Skin of body (tissue), 3 donors: ENCODE measurements at places on chromosomes 16 and 17. TPM values are rescaled to one million over a fixed set of nuclear protein-coding genes. Genes with fewer than 3 reads are reported as not detected.

SNAI3 gene
- total RNA-seq, result 0.79 TPM

SMTNL2 gene
- total RNA-seq, result 14.9 TPM

NOG gene
- total RNA-seq, result 3.6 TPM

KRTAP4-7 gene
- total RNA-seq, result 11.4 TPM

TNRC6C gene
- total RNA-seq, result 13.6 TPM

KRT17 gene
- 1,205 TPM for total RNA-seq

GAS7 gene
- total RNA-seq, result 60.8 TPM

DNA sequence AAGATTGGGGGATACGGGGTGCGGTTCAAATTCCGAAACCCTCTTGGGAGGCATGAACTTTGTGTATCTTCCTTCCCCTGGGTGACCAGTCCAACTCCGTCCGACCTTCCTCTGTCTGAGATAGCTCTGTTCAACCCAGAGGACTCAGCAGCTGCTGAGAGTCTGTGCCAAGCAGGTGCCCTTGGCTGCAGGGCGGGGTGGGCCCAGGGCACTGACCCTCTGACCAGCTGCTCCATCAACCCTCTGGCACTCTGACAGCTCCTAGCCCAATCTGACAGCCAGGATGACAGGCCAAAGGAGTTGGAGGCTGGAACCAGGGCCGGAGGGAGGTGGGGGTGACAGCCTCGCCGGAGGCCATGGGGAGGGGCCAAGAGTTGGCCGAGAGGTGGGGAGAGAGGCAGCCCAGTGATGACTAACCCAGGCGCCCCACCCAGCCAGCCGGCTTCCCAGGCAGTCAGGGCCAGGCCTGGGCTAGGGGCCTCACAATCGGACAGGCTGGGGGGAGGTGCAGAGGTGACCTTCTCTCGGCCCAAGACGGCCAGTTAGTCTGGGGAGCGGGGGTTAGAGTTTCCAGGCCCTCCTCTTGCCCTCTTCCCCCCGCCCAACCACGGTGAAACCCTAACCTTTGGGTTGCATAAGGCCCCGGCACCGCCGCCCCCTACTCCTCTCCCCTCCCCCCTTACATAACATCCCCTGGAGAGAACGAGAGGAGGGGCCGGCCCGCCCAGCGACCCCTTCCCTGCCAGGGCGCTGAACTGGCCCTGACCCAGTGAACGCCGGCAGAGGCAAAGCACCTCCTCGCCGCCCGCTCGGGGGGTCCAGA is 5.0 kb upstream of the TLCD2 start:
- DNase-seq, result peak; percentile 89

- DNase-seq, result no peak
Observed at GRCh38 chr16:83615141-83615952, 192.4 kb upstream of the HSBP1 start.

DNA sequence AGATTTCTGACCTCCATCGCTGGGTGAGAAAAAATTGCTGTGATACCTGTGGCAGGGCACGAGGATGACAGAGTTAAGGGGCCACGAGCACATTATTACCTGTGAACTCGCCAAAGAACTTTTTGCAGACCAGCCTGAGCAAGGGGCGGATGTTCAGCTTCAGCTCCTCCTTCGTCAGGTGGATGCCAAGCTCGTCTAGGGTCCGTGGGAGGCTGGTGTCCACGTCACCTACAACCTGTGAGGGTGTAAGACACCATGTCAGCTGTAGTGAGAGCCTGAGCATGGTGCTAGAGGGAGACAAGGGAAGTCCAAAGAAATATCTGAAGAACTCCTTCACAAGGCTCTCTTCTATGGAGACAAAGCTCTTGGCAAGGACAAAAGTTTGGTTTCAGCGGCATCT is 17.1 kb downstream of the HIGD1B start:
- DNase-seq, result no peak

DNA sequence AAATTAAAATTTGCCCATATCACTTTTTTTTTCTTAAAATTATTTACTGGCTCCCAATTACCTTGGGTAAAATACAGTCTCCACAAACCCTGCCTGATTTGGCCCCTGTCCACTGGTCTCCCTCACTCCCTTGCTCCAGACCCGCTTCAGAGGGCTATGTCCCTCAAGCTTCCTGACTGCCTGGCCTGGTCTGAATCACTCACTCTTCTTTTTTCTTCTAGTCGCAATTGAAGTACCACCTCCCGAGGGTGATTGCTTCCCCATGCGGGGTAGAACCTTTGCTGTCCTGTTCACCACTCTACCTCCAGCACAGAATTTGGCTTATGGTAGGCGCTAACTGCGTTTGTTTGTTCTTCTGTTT is 598 bp upstream of the PGAP3 start:
- DNase-seq, result no peak

DNA sequence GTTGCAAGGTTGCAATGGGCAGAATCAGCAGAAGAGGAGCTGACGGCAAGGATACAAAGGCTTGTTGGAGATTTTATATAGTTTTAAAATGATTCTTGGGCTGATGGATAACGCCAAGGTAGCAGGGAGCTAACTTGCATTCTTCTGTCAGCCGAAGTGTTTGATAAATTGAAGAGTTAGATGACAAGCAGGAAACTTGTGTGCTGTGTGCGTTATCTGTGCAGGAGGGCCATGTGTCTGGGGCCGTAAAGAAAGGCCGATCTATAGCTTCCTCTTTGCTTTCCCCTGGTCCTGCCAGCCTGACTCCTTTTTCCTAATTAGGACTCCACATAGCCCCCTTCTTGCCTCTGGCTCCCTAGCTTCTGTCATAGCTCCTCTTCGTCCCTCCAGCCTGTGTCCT is 6.7 kb upstream of the WWOX start:
- DNase-seq, result no peak

- DNase-seq, result no peak
Observed at GRCh38 chr16:60763869-60764268, 1272.4 kb downstream of the CDH8 start.

- no peak for DNase-seq
Observed at GRCh38 chr17:4678448-4679026, 25.4 kb downstream of the PELP1 start.

GRCh38 chr17:28370035-28370743 is at the start of gene VTN:
Gene VTN, minus strand, starts transcription at chr17:28370307. Its CDS starts 104 bp downstream, at chr17:28370203.
- no peak for DNase-seq

DNA sequence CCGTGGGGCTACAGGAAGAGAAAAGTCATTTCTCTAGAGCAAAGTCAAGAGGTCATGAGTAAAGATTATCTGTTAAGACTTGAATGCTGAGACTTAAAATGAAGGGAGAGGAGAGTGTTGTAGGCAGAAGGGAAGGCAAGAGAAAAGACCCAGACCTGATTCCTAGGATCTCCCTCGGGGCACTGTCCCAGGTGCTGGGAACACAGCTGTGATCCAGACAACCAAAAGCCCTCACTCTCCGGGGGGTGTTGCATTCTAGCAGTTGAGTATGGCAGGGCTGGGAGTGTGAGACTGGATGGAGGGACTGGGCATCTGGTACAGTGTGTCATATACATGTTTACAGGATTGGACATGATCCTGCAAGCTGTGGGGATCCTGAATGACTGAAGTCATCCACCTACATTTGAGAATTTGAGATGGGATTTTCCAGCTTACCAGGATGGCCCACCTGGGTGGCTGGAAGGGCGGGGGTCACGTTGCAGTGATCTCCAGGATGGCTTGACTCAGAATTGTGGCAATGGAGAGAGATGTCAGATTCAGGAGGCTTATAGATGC is 29.1 kb downstream of the ARSG start:
- DNase-seq, result no peak

DNA sequence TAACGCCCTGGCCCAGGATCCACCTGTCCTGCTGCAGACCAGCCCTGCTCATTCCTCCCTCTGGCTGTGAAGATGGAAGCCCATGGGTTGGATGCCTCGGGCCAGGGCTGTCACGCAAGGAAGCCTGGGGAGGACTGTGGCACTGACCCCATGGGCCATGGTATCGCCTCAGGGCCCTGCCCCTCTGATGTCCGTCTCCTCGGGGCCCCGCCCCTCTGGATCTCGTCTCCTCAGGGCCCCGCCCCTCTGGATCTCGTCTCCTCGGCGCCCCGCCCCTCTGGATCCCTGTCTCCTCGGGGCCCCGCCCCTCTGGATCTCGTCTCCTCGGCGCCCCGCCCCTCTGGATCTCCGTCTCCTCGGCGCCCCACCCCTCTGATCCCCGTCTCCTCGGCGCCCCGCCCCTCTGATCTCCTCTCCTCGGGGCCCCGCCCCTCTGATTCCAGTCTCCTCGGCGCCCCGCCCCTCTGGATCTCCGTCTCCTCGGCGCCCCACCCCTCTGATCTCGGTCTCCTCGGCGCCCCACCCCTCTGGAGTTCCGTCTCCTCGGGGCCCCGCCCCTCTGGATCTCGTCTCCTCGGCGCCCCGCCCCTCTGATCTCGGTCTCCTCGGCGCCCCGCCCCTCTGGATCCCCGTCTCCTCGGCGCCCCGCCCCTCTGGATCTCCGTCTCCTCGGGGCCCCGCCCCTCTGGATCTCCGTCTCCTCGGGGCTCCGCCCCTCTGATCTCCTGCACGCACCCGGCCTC is 24.0 kb downstream of the METRNL start:
- DNase-seq, result no peak

DNA sequence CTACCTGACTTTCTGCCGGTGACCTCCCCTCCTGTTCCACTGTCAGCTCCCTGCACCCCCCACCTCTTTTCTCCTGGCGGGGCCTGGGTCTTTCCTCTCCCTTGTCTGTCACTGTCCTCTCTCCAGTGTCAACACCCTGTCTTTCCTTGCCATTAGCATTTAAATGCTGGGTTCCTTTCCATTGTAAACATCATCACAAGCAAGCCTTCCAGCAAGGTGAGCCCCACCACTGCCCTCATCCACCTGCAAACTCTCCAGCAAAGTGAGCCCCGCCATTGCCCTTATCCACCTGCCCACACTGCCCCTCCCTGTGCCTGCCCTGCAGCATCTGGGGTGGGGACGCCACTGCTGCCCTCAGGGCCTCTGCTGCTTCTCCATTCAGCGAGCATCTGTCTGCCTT is 195.0 kb downstream of the ENGASE start:
- DNase-seq, result no peak

DNA sequence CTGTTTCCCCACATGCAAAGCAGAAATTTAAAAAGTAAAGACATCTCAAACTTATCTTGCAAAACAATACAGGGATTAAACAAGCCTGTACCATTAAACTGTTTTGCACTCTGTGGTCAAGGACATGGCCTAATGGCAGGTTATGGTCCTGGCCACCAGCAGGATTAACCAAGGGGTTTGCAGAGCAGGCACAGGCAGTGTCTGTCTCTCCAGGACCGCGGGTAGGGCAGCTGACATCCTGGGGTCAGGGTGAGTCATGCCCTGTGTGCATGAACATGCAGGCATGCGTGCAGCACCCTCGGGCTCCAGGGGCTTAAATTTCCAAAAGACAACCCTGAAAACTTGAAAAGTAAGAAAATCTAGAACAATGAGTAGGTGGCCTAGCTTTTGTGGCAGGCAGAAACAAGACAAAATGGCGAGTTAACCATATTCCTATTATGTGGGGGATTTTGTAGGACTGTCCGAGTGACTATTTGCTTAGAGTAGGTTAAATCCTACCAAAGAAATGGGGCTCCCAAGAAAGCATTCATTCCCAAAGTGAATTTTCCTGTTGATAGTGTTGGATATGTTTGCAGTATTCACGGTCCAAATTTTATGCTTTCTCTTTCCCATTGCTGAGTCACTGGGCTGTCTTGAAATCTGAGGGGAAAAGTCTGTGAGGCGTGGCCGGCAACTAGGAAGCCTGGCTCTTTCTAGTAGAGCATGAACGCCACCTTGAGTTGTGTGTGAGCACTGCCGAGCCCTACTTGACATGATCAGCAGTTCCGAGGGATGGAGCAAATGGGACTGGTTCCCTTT is 158.4 kb upstream of the FAM20A start:
- peak; percentile 94 for DNase-seq

GRCh38 chr16:82357237-82357636 is 187.2 kb upstream of the MPHOSPH6 start:
- DNase-seq, result no peak

- DNase-seq, result no peak
Observed at GRCh38 chr17:57852092-57852954, 2.5 kb upstream of the MRPS23 start.

GRCh38 chr17:676060-676700 is 38.5 kb downstream of the VPS53 start:
- peak; percentile 78 for DNase-seq

DNA sequence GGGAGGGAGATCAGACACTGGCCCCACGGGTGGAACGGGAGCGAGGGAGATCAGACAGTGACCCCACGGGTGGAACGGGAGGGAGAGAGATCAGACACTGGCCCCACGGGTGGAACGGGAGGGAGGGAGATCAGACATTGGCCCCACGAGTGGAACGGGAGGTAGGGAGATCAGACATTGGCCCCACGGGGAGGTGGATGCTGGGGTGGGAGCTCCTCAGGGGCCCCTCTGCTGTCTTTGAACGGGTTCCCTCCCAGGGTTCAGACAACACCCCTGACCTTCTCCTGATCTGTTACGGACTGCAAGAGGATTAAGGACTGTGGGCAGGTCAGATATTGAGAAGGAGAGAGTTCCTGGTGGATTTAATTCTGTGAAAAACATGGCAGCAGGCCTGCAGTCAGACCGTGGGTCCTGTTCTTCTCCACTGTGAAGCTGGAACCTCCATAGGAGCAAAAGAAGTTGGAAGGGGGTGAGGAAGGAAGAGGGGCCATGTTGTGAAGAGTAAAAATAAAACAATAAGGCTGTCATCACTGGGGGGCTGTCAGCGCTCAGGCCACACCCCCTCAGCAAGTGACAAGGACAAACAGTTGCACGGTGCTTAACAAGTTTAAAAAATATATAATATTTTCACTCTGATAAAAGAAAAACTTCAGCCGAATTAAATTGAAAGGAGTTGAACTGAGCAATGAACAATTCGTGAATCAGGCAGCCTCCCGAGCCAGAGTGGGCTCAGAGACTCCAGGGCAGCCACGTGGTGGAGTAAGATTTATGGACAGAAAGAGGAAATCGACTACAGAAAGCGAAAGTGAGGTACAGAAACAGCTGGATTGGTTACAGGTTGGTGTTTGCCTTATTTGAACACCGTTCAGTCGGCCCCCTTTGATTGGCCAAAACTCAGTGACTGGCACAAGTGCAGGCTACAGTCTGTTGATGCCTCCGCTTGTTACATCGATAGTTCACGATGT is 348.7 kb upstream of the TNRC6C start:
- DNase-seq, result no peak

- no peak for DNase-seq
Observed at GRCh38 chr16:57374067-57374534, 1.8 kb downstream of the CX3CL1 start.

- DNase-seq, result no peak
Observed at GRCh38 chr16:2450535-2450934, 9.4 kb upstream of the TEDC2 start.

DNA sequence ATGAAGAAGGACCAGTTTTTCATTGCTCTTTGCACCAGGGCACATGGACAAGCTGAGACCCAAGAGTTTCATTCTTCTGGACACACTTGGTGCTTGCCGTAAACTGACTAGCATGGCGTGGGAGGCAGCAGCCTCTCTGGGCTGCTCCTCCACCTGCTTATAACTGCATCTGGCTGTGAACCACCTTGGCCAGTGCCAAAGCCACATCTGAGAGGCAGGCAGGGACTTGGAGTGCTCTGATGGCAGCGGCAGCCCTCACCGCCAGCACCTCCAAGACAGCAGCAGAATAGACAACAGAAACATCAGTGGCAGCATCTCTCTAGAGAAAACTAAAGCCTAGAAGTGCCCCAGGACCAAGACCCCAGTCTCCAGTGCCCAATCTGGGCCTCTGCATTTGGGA is 4.7 kb downstream of the KRT37 start:
- no peak for DNase-seq
